ENCODE measurements at places on chromosomes 4 and X. TPM values are rescaled to one million over a fixed set of nuclear protein-coding genes. Genes with fewer than 3 reads are reported as not detected.

GRCh38 chr4:102168580-102168979 is 176.7 kb downstream of the SLC39A8 start:
- no peak for DNase-seq

GRCh38 chr4:7466904-7467303 is 32.2 kb upstream of the PSAPL1 start:
- DNase-seq = no peak

Gene HSFX3
- not detected for total RNA-seq

Gene TCEAL5
- total RNA-seq = not detected

GRCh38 chr4:55029821-55030503 is 95.4 kb downstream of the KDR start:
- no peak for DNase-seq

DNA sequence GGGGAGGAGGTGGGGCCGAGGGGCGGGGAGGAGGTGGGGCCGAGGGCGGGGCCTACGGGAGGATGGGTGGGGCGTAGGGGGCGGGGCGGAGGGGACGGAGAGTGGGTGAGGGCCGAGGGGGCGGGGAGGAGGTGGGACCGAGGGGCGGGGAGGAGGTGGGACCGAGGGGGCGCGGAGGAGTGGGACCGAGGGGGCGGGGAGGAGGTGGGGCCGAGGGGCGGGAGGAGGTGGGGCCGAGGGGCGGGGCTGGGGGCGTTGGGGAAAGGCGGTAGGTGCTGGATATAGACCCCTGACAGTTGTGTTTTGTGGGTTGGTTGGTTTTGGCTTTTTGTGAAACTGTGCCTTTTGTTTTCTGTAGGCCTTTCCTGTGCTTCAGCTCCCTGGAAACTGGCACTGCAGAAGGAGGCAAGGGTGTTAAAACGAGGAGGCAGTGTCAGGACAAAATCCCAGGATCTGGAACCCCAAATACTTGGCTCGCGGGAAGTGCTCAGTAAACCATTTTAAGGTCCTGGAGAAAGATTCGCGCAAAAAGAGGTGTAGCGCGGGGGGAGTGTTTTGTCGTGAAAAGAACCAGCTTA is 580 bp upstream of the MMGT1 start:
- DNase-seq = no peak

- no peak for DNase-seq
Observed at GRCh38 chrX:110430293-110431076, 71.8 kb downstream of the RTL9 start.

DNA sequence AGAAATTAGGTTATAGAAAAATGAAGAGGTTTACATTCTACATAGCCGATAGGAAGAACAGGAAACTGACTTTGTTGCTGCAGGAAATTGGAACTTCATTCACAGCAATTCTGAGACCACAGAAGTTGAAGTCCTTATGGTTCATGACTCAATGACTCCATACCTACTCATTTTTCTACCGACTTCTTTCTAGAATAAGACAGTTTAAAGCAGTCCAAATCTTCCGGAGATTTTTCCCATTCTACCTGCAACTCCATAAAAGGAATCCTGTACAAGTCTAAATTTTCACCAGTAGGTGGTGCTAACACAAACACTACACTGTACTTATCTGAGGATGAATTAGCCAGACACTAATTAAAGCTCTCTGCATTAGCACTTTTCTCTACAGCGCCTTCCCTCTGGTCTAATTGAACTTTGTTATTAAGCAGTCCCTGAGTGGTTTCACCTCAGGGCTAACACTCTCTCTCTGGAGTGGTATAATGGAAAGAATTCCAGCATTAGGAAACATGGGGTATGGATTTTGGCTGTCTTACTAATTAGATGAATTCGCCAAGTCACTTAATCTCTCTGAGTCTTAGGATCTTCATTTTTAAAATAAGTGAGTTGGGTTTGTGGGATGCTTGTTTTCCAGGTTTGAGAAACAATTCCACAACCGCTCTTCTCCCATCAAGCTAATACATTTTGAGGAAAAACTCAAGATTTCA is 167.9 kb downstream of the SMIM20 start:
- DNase-seq = peak; percentile 76

DNA sequence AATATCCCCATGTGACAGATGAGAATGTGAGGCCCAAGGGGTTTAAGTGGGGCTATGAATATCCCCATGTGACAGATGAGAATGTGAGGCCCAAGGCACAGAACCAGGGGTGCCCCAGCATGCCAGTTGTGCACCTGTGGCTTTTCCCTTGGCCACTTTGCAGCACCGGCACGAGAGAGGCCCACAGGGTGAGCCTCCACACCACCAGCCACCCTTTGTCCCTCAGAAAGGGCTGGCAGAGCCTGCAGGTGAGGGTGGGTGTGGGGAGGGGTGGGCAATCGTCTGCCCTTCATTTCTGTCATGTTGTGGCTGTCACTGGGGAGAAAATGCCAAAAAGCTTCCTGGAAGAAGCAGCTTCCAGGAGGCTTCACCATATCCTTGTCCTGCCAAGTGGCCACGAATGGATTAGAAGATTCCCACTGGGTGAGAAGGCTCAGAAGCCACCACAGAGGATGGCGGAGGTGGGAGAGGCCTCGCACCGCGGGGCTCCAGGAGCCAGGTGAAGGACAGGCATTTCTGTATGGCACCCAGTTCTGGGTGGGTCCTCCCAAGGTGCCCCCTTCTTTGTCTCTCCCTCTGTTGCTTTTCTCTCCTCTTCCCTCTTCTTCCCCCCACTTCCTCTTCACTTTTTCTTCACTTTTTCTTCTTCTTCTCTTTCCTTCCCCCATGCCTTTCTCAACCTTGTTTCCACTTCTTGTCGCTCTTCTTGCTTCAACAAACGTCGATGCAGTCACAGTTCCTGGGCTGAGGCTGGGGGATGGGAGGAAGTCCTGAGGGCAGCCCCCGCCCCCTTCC is 469 bp upstream of the GPR78 start:
- DNase-seq = no peak
